HCT116 (cell line): ENCODE measurements at places on chromosomes 1 and 21. TPM values are rescaled to one million over a fixed set of nuclear protein-coding genes. Genes with fewer than 3 reads are reported as not detected.

IL20 gene
- not detected for total RNA-seq

- DNase-seq, result no peak
- no peaks in the 10 kb centered on the region for H3K36me3 ChIP-seq
- no peaks in the 10 kb centered on the region for H3K27me3 ChIP-seq
- H3K27ac ChIP-seq, result no peak overlapping the region
Measured at GRCh38 chr1:83555871-83556270, 443.1 kb downstream of the TTLL7 start.

ASCL5 gene
- 0.15 TPM for total RNA-seq

DNA sequence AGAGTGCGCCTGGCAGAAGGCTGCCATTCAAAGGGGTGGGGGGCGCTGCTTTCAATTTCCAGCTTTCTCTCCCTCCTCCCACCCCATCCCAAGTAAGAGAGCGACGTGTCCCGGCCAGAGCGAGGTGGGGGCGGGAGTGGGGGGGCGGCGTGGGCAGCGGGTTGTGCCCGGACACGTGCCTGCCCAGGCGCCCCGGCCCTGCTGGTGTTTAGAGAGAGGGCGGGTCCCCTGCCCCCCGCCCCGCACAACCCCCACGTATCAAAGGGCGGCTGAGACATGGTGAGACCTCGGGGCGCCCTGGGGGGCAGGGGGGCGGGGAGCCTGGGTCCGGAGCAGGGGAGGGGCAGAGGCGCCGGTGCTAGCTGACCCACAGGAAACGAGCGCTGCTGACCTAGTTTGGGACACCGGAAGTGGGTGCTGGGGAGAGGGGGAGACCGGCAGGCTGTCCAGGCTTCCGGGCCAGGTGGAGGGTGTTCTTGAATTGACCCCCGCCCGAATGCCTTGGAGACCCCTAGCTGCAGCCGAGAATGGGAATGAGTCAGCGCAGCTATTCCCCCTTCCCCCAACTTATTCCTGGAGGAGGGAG lies 1.3 kb downstream of the ZBTB7B start:
- peaks cover 13% of the 10 kb centered on the region for H3K4me1 ChIP-seq
- H3K27me3 ChIP-seq, result no peaks in the 10 kb centered on the region
- peak overlapping the region; percentile 97 for H3K27ac ChIP-seq
- no peak for DNase-seq

ITLN2 gene
- total RNA-seq, result 0.20 TPM

TNFSF4 gene
- 0.89 TPM for total RNA-seq

DNA sequence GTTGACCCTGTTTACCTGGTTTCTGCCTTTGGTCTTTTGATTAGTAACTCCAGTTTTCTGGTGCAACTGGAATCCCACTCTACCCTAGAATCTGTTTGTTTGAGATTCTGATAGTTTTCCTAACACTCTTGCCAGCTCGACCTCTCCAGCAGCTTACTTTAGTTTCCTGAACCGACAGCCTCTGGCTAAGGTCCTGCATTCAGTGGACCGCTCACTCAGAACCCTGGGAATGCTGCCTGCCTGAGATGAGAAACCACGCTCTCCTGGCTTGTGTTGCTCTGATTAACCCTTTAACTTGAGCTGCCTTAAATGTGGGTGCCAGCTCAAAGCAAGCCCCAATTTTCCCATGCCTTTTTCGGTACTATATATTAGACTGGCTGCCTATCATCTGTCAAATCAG lies 45.3 kb upstream of the SIPA1L2 start:
- H3K4me1 ChIP-seq, result peaks cover 8% of the 10 kb centered on the region
- no peaks in the 10 kb centered on the region for H3K27me3 ChIP-seq

- no peaks in the 10 kb centered on the region for H3K27me3 ChIP-seq
- H3K4me1 ChIP-seq, result no peaks in the 10 kb centered on the region
- DNase-seq, result no peak
- no peak overlapping the region for H3K4me3 ChIP-seq
- H3K36me3 ChIP-seq, result no peaks in the 10 kb centered on the region
- no peak overlapping the region for H3K27ac ChIP-seq
Measured at GRCh38 chr1:24910751-24911650, 19.1 kb downstream of the RUNX3 start.

GRCh38 chr1:80534606-80535360 lies 1266.0 kb upstream of the ADGRL2 start:
- H3K36me3 ChIP-seq, result no peaks in the 10 kb centered on the region
- DNase-seq, result peak; percentile 55
- 0 out of 2 replicates have a peak, but pooled peaks cover 15% of the 10 kb centered on the region for H3K4me1 ChIP-seq
- H3K4me3 ChIP-seq, result 0 out of 2 replicates have a peak overlapping the region, but pooled peaks have one; percentile 15
- H3K27ac ChIP-seq, result peak overlapping the region; percentile 47; the same call in 1 of the 2 replicates
